ENCODE measurements at places on chromosomes 11 and 22.

- DNase-seq: no peak
Measured at GRCh38 chr11:67113231-67113721, 5.8 kb upstream of the KDM2A start.

GRCh38 chr11:56716379-56716854, 17.5 kb downstream of the OR9G1 start:
- DNase-seq: no peak

DNA sequence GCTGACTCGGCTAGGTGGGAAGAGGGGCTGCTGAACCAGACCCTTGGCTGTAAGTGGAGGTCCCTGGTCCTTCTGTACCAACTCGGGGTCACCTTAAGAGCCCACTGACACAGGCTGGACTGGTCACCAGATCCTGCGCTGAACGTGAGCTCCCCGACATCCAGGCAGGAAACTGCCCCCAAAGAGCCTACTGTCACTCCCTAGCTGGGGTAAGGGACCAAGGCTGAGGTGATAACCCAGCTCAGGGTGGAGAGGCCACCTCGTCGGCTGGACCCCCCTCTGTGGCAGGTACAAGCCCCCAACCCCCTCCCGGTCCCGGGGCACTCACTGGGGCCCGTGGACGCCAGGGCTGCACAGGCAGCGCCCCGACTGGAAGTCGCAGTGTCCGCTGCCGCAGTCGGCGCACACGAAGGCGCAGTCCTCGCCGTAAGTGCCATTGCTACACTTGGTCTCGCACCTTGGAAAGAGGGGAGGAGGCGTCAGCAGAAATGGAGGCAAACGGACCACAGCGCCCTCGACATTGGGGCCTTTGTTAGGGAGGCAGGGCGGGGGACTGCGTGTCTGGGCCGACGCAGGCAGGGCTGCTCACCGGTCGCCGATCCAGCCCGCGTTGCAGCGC, 7.4 kb downstream of the SCARF2 start:
- no peak for DNase-seq

GRCh38 chr22:27170491-27170890, 513.1 kb downstream of the MIAT start:
- DNase-seq: no peak

GRCh38 chr11:86002431-86002830, 66.5 kb downstream of the PICALM start:
- no peak for DNase-seq

GRCh38 chr11:62593434-62594044, 2.2 kb upstream of the TUT1 start:
- peak; percentile 58 for DNase-seq

GRCh38 chr11:40716344-40717130, 742.9 kb downstream of the LRRC4C start:
- DNase-seq: no peak

- DNase-seq: no peak
Measured at GRCh38 chr22:25623310-25623734, 58.8 kb downstream of the GRK3 start.

DNA sequence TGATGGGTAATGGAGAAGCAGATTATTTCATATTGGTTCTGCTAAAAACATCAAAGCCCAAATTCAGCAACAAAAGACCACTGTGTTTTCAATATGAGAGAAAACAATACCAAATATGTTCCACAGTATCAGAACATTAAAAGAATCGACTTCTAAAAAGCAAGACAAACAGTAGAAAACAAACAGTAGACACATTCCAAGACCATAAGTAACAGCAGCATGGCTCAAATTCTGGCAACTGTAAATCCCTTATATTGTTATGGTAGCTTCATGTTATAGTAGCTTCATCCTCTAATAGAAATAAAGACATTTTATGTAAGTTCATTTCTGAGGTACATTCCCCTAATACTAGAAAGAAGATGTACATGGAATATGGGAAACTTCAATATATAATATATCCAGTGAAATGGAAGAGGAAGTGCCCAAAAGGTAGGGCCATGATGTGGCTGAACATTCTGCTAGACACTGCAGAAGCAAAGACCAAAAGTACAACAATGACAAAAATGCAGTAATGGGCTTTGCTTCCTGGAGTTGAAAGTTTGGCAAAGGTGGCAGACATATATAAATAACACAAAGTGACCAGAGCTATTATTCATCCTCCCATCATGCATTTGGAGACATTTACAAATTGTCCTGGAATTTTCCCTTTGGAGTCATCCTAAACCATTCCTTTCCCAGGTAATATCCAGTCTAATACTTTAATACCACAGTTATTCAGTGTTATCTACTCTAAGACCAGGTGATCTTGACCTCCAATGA, 299.9 kb downstream of the DCDC1 start:
- DNase-seq: no peak

- DNase-seq: no peak
Measured at GRCh38 chr22:48483764-48484528, 1343.7 kb downstream of the BRD1 start.

Measured in stimulated activated CD4-positive, alpha-beta T cell treated with anti-CD3 and anti-CD28 coated beads, Interleukin-15, amount 100 ng/mL, for 1 hour (primary cell).